ENCODE measurements at places on chromosomes 1 and 21.

DNA sequence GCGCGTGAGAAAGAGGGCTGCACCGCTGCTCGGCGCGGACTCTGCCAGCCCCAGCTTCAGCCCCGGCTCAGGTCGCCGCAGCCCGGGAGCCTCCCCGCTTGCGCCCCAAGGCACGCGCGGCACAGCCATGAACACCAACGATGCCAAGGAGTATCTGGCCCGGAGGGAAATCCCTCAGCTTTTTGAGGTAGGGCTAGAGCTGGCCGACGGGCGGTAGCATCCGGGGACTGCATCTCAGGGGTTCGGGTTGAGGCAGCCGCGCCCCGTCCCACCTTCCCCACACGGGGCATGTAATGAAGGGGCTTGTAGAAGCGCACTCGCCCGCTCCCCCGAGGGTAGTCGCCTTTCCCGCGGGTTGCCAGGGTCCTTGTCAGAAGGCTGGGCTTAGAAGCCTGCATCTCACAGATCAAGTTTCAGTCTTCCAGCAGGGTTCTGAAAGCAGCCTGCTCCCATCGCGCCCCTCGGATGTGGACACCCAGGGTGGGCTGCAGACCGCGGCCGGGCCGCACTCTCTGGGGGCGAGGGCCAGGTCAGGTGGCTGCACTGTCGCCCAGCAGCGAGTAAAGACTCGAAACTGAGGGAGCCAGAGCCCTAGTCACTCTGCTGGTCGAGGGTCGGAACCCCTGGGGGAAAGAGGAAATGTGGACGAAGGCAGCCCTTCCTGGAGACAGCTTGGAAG lies 507 bp downstream of the AK5 start:
- DNase-seq = peak; percentile 33

- DNase-seq = no peak
Observed at GRCh38 chr1:15295696-15296095, 48.7 kb downstream of the FHAD1 start.

DNA sequence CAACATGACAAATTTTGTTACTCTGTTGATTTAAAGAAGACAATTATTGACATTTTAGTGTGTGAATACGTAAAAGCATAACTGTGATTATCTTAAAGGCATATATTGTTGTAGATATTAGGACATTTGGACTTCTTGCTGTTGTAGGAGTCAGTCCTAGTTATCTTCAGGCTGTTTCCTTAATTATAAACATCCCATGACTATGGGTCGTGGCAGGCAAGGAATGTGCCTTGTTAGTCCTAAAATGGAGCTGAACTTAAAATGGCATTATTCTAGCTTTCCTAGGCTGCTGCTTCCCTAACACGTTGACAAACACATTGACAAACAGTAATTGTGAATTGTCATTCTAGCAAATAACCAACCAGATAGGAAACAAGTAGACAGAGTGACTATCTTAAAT lies 4.4 kb upstream of the MPZL1 start:
- DNase-seq = peak; percentile 41

DNA sequence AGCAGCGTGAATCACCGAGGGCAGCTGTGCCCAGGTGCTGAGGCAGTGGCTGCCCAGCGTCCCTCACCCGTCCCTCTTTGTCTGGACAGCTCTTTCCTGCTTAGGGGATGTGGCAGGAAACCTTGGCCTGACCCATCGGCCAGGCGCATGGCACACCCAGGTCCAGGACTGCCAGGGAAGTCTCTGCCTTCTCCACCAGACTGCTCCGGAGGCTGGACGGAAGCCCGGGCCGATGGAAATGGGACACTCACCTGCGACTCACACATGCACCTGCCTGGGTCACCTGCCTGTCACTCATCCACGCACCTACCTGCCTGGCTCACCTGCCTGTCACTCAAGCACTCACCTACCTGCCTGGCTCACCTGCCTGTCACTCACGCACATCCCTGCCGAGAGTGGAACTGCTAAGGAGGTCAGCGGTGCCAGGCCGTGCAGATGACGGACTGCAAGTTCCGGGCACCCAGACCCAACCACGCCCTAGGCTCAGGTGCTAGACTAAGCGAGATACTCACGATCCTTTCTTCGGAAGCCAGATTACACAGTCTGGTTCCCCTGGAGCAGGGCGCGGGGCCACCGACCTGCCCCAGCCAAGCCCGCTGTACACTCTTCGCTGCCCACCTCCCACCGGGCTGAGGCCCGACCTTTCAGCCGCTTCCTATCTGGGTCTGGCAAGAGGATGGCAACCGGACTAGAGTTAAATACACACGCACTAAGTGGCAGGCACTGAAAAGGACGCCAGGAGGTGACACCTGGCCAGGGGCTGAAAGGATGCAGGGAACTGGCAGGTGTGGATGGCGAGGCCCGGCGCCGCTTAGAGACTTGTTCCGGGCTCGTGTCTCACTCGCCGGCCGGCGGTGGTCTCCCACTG lies 1.1 kb downstream of the UBE2J2 start:
- DNase-seq = no peak

DNA sequence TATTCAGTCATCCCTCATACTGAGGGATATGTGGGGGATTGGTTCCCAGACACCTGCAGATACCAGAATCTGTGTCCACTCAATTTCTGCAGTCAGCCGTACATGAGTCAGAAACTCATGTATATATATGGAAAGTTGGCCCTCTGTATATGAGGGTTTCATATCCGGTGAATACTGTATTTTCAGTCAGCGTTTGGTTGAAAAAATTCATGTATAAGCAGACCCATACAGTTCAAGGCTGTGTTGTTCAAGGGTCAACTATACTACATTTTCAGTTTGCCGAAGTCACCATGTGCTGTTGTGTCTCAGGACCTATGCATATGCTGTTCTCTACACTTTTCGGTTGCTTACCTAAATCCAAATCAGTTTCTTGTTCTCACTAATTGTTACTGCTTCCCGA lies 10.5 kb downstream of the AXDND1 start:
- DNase-seq = no peak

DNA sequence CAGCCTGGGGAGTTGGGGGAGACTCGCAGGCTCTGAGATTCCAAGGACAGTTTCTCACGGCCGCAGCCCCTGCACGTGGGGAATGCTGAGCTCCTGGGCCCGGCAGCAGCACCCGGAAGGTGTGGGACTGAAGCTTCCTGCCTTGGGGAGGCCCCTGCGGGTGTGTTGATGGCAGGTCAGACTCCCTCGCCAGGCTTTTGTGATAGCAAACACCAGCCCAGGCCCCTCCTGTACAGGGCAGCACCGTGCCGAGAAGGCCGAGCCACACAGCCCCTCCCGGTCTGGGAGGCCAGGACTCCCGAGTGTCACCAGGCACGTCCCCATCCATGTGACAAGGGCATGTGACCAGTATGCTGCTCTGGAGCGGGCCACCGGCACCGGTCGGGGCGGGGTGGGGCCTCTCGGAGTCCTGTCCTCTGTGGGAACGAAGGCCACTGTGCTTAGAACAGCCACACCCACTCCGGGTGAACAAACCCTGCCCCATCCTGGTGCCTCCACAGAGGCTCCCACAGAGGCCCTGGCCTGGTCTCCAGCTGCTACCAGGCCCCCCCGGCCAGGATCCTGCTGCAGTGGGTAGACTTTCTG lies 31.1 kb upstream of the ARHGEF16 start:
- no peak for DNase-seq

DNA sequence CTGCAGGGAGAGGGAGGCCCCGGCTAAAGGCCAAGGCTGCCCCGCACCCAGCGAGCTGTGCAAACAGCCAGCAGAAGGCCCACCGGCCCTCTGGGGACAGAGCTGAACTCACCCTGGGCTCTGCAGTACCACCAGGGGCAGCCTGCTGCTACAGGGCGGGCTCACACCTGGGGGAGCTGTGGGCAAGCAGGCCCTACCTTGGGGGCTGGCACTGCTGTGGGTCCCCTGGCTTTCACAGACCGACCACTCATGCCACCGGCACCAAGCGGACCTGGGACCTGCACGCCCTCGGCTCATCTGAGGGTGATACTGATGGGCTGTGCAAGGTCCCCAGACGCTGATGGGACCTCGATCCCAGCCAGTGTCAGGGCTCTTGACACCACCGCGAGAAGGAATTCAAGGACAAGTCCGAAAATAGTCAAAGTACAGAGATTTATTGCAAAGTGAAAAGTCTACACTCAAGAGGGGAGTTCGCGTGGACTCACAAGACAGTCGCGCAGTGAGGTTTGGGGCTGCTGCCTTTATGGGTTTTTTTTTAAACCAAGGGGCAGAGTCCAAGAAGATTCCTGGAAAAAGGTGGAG lies 61.0 kb upstream of the ADARB1 start:
- DNase-seq = no peak

- DNase-seq = no peak
Observed at GRCh38 chr1:39292401-39292800, 87.9 kb downstream of the MACF1 start.

DNA sequence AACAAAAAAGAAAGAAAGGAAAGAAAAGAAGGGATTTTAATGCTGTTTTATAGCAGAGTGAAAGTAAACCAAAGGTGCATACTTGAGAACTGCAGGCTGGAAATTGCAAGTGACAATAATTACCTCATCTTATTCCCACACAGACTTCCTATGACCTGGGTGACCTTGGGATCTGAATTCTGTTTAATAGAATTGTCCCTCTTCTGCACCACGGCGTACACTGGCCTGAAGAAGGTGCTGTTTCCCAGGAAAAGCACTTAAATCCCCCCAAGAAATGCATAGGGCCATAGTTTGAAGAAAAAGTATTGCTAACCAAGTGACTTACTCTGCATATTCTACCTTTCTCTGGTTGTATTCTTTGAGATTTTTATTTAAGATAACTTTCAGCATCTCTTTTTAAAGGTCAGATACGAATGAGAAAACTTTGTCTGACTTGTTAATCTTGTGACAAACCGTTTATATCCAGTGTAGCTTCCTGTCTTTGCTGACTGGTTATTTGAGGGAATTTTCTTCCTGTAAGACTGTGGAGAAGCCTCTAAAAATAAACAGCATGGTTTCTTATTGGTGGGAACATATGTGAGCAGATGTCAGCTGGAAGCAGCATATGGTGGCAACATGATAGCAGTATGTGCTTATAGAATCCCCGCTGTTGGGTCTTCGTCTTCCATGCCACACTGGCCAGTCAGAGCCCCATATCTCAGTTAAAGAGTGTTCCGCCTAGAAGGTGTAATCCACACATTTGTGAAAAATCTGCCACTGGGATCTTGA lies 16.3 kb downstream of the TGFB2 start:
- DNase-seq = peak; percentile 67

DNA sequence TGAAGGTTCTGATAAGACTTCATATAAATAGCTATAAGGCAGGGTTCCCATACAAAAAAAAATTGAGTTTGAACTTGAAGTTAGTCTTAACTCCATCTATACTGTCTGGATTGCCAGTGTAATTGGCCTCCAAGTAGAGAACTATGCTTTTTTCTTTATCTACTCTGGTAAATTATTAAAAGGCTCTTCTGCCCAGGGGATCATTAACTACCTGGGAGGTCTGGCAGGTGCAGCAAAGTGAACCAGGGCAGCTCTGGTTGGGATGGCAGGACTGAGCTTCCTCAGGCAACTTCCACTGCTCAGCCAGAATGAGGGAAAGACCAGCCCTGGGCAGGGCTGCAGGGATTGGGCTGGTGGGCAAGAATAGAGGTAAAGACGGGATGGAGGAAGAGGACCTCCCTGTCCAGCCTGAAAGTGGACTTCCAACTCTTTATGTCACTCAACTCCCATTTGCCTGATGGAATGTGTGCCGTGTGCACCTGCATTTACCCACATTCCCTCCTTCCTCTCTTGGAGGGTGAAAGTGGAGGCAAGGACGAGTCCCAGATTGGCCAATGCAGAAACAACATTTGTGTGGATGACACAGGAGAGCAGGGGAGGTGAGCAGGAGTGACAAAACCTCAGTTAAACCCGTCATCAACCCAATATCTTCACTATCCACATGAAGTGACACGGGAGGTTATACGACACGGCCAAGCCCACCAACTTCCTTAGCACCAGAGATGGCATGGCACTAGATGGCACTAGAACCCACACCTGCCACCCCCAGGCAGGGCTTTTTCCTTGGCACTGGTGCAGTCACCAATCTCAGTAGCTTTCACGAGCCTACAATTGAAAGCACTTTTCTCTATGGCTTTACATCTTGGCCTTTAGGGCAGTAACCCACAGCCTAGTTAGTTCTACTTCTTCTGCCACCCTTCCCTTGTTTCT lies 25.2 kb downstream of the CCN1 start:
- no peak for DNase-seq

- no peak for DNase-seq
Observed at GRCh38 chr1:114468710-114469468, 42.1 kb downstream of the TRIM33 start.

- no peak for DNase-seq
Observed at GRCh38 chr1:53298045-53298637, 29.7 kb downstream of the LRP8 start.

DNA sequence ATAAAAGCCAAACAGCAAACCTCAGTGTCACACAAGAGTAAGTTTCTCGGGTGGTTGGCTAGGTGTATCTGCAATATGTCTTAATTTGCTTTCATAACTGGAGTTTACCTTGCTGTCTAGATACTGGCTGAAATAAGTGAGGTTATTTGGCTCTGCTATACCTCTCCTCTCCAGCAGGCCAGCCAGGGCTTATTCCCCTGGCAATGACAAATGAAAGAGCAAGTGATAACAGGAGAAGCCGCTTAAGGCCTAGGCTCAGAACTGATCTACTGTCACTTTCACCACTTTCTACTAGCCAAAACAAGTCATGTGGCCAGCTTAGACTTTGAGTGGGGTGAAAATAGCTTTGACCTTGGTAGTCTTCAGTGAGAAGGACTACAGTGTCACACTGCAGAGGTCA lies 4.8 kb upstream of the RPE65 start:
- DNase-seq = no peak

- no peak for DNase-seq
Observed at GRCh38 chr1:17422461-17422860, 17.0 kb downstream of the RCC2 start.

GRCh38 chr1:25772692-25773245 lies 27.2 kb upstream of the SELENON start:
- no peak for DNase-seq

GRCh38 chr1:227234998-227235405 lies 83.3 kb downstream of the CDC42BPA start:
- peak; percentile 68 for DNase-seq

DNA sequence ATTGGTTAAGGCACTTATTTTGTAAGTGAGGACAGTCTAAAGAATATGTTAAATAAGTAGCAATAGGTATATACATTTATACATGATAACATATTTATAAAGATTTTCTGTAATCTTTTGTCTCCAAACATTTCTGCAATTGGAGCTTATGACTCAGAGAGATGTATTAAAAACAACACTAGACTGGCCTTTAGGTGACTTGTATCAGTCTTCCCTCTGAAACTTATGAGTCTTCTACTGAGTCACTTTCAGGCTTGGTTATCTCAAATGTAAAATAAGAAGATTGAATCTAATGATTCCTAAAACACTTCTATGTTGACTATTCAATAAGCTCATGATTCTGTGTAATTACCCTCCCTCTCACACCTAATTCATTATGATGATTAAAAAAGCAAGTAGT lies 672.6 kb upstream of the NEGR1 start:
- no peak for DNase-seq

- DNase-seq = no peak
Observed at GRCh38 chr1:157140063-157140588, 1.9 kb upstream of the ETV3 start.

Data from fibroblast of skin of right quadriceps (primary cell).